Placental pericyte (primary cell): ENCODE measurements at places on chromosomes 16 and 17. TPM values are rescaled to one million over a fixed set of nuclear protein-coding genes. Genes with fewer than 3 reads are reported as not detected.

Gene PITPNM3
- 0.43 and 0.44 TPM in 2 replicates for total RNA-seq

Gene CNTNAP4
- not detected in 2 replicates for total RNA-seq

Gene CDH13
- 126 and 133 TPM in 2 replicates for total RNA-seq

Gene TEKT3
- not detected in 2 replicates for total RNA-seq

Gene TPSG1
- total RNA-seq, result not detected in 2 replicates
